DMS53 (cell line): ENCODE measurements at places on chromosomes 3 and 15.

- DNase-seq, result no peak
These were observed 17.3 kb downstream of the ISL2 start for GRCh38 chr15:76353903-76354302.

DNA sequence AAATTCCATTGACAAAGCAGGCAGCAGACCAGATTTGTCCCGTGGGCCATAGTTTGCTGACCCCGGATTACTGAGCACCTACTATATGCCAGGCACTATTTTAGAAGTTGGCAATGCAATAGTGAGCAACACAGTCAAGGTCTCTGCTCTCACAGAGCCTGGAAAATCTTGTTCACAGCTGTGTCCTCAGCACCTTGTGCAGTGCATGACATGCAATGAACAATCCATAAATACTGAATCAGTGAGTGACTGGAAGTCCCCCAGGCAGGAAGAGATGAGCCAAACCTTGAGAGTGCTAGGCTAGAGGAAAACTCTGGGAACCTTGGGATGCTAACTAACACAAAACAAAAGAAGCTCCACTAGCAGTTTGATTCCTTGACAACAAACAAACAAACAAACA lies 14.4 kb downstream of the TM4SF1 start:
- no peak for DNase-seq

DNA sequence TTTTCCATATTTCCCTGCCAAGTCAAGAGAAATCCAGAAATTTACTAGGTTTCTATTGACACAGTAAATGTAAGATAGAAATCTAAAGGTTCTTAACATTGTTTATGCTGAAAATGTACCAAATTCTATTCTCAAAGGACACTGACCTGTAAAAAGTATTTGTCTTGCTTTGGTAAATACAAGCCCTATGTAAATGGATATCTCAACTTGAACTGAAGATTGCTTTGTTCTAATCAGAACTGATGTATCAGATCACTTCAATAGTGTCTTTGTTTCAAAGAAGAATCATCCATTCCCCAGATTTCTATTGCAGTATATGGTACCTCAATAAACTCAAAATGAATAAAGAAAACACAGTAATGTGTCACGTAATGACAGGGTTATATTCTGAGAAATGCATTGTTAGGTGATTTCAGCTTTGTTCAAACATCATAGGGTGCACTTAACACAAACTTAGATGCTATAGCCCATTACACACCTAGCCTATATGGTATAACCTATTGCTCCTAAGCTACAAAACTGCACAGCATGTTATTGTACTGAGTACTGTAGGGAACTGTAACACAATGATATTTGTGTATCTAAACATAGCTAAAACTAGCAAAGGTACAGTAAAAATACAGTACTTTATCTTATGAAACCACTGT lies 143.5 kb upstream of the NECTIN3 start:
- no peak for DNase-seq

DNA sequence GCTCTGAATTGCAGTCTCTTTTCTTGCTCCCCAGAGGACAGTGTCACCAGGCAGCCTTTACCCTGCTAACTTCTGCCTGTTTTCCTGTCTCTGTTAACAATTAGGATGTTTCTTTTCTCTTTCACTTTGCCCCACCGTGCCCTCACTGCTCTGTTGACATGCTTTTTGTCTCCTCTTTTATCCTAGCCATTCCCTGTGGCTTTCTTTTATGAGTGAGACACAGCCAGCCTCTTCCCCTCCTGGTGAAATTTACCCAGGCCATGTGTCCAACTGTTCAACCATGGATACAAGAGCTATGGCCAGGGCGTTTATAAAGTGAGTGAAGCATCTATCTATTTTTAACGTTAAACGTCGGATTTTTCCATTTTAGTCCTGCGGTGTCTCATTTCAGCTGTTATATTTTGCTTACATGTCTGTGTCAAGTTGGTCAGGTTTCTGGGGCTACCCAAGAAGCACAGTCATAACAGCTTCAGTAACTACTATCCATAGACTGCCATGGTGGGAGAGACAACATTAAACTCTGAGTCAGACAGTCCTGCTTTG lies 443.2 kb upstream of the AZI2 start:
- DNase-seq, result no peak

GRCh38 chr15:86773736-86774135 lies 694.1 kb downstream of the AGBL1 start:
- DNase-seq, result no peak

DNA sequence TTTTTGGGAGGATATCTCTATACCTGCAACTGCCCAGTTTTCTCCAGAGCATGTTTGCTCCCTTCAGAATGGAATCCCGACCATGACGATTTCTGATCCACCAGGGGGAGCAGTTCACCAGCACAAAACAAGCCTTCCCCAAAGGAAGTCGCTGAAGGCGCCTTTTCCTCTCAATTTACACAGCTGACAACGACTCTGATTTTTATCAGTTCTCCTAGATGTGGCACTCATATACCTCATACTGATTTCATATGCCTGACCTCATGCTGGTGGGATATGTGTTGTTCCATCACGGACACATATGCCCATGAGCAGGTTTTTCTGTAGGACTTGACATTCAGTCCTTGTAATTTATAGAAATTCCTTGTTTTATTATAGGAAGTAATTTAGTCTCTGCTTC lies 1028.2 kb downstream of the MCTP2 start:
- DNase-seq, result peak; percentile 59

DNA sequence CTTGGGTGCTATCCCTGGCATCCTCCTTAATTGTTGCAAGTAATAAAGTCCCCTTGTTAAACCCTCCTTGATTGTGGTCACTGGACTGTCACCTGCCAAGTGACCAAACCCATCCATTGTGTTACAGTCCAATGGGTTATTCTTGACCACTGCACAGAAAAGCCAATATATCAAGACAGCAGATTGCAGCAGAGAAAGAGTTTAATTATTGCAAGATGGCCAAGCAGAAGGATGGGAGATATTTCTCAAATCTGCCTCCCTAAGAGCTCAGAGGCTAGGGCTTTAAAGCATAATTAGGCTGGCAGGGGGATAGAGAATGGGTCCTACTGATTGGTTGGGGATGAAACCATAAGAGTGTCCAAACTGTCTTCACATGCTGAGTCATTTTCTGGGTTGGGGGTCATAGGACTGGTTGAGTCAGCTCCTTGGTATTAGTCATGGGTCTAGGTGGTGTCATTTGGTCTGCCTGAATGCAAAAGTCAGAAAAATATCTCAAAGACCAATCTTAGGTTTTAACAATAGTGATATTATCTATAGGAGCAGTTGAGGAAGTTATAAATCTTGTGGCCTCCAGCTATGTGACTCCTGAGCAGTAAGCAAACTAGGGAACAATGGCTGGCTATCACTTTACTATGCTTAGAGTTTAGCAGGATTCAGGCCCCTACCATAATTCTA lies 19.1 kb upstream of the XYLB start:
- no peak for DNase-seq

DNA sequence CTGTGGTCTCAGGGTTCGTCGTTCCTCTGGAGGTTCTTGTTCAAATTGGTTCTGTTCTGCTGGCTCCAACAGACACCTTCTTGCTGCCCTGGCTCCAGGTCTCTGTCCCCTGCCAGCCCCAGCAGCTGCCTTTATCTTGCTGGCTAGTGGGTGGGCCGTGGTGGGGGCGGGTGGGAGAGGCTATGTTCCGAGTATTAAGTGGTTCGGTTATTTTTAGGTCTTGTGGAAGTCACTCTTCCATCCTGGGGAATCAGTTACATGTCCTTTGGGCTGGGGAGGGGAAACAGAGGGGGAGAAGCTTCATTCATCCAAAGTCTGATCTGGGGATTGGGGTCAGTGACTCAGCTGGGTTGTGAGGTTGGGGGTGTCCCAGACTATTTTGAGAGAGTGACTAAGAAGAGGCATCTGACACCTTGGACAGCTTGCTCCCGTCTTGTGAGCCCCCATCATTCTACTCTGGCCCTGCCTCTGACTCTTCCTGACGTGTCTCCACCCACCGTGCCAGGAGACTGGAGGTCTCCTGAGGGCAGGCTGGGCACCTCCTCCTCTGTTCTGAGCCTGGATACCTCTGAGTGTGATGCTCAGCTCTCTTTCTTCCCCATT lies at the start of gene XIRP1:
Gene XIRP1, minus strand, starts transcription at position 106 of the 603 bp plus-strand sequence. CDS start 3,150 bp downstream, outside the sequence.
- no peak for DNase-seq

DNA sequence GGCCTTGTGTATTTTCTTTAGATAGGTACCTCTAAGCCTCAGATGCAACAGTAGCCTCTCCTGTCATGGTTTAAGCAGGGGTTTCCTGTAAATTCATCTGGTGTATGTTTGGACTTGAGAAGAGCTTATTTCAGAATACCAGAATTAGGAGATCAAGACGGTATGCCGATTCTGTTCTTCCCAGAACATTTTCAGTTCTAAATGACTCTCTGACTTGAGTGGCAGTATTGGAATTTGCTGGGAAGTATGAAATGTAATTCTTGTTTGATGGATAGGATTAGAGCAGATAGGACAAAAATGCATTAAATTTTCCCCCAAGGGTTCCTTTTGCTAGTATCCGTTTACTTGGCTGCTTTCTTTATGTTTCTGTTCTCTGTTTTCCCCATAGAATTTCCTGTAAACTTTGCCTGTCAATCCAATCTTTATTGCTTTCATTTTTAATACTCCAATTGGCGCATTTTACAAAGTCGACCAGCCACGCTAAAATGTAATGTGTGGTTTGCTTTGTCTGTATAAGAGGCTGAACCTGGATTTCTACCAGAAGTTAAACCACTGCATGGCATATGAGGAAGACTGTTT lies 612.2 kb downstream of the RBMS3 start:
- no peak for DNase-seq

DNA sequence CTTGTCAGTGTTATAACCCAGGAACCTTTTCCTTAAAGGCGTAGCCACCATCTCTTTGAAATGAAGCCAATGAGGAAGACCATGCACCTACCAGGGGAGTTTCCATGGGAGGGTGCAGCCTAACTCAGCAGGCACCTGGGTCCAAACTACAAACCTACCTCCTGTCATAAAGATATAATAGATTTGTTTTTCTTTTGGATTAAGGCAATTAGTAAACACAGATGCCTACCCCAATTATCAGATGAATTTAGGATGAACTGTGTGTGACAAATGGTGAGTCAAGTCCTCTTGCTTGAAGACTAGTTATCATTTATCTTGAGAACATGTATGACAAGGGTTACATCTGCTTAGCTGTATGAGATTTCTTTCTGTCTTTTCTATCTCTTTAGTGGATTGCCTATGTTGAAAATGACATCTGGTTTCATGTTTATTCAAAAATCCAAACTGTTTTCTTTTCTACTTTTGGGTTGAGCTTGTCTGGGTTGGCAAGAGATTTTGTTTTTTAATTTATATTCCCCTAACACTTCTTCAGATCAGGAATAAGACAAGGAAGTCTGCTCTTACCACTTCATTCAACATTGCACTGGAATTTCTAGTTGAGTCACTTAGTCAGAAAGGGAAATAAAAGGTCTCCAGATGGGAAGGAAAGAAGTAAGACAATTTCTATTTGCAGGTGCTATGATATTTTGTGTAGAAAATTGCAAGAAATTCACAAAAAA lies 149.9 kb downstream of the NEK10 start:
- no peak for DNase-seq

GRCh38 chr15:63274427-63274826 lies 3.0 kb upstream of the APH1B start:
- DNase-seq, result no peak

- no peak for DNase-seq
These were observed 76.4 kb downstream of the GAP43 start for GRCh38 chr3:115699706-115700105.

DNA sequence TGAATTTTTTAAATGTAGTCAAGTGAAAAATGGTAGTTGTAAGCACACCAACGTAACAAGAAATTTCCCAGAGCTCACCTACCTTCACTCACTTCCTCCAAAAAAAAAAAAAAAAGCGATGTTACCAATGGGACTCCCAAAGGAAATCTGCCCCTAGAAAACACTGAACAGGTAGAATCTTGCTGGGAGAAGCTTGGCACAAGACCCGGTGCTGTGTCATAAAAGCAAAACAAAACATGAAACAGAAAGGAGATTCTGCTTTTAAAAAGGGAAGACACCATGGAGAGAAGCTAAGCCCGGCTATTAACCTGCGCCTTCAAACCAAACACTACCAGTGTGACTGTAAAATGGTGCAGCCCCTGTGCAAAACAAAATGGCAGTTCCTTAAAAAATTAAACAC lies 40.5 kb downstream of the PGPEP1L start:
- DNase-seq, result no peak

DNA sequence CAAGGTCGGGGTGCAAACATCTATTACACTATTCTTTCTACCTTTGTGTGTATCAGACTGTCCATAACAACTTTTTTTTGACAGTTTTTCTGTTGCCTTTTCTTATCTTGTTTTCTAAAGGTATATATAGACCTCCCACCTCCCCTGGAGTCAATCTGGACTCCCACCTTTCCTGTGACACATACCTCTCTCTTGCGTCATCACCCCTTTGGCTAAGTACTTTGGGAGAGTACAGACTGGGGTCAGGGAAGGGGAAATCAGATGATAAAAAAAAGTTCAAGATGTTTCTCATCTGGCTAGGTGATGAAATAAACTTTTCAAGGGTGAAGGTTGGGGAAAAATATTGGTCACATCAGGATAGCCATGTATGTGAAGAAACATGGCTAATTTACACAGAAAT lies 17.2 kb downstream of the TSPAN3 start:
- DNase-seq, result no peak

DNA sequence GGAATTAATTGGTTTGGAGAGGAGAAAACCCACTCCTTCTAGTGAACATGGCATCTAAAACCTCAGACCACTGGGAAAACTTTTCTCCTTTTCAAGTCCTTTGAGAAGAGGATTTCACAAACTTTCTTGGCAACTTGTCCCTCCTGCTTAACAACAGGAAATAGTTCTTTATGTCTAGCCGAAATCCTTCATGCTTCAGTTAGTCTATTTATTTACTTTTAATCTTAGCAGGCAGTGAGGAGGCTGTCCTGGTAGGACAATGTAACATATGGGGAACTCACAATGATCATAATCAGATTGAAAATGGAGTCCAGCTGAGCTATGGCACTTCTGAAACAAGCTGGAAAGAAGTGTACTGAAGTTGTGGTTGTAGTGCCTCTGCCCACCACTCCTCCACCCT lies 50.6 kb downstream of the KY start:
- peak; percentile 32 for DNase-seq

- DNase-seq, result no peak
These were observed 9.4 kb downstream of the CLSTN2 start for GRCh38 chr3:139944256-139944910.

DNA sequence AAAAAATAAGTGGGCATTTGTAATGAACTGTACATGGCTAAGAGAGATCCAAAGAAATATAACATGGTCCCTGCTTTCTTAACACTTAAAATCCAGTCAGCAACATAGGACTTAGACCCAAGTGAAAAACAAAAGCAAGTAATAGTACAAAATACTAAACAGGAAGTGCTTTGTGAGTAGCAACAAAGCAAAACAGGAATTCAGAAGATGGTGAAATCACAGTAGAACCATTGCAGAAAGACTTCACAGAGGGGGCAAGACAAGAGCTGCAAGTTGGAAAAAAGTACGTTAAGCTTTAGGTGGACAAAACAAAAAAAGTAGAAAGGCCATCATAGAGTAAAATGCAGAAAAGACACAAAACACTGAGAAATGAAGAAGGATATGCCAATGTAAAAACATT lies 116.0 kb downstream of the TBC1D5 start:
- no peak for DNase-seq
